ENCODE measurements at places on chromosomes 7 and 10. TPM values are rescaled to one million over a fixed set of nuclear protein-coding genes. Genes with fewer than 3 reads are reported as not detected.

The ANLN gene
- 40.3 TPM for total RNA-seq

The GPRIN2 gene
- not detected for total RNA-seq

The GPR26 gene
- not detected for total RNA-seq

The PKD2L1 gene
- total RNA-seq: not detected

The CYP2C19 gene
- not detected for total RNA-seq
